ENCODE measurements at places on chromosomes 4 and X.

- peak; percentile 81 for DNase-seq
Observed at GRCh38 chrX:9995855-9996339, 28.7 kb downstream of the CLDN34 start.

DNA sequence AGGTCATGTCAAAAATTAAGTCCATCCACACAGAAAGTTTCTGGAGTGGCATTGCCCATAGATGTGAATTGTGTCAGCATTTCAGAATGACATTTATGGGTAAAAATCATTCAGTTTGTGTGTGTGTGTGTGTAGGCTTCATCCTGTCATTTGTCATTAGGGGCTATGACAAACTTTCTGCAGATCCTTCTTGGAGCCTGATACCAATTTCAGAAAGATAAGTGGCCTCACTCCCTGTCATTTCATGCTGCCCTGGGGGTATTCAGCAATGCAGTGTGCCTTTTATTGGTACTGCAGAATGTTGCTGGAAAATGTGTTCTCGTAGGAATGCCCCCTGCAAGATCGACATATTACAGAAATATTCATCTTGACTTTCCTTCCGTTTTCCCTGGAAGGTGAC is 659.7 kb downstream of the NLGN4X start:
- DNase-seq: no peak

DNA sequence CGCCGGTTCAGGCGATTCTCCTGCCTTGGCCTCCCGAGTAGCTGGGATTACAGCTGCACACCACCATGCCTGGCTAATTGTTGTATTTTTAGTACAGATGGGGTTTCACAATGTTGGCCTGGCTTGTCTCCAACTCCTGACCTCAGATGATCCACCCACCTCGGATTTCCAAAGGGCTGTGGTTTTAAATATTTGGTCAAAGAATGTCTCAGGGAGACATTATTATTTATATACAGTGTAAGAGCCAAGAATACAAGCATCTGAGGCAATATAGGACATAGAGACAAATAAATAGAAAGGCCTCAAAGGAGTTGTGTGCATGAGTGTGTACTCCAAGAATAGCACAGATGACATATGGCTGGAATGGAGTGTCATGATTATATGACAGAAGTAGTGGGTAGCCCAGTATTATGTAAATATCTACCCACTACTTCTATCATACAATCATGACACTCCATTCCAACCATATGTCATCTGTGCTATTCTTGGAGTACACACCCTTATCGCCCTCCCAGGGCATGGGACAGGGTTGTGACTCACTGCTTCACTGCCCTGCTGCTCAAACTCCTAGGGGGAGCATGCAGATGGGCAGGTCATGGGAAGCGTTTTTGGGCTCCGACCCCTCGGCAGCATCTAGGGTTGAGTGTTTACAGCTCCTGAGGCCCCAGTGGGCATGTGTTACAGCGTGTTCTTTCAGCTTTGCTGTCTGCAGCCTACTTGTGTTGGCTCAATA is 1649.8 kb upstream of the PCDH10 start:
- DNase-seq: no peak

GRCh38 chr4:150578745-150579501 is 3.0 kb upstream of the MAB21L2 start:
- no peak for DNase-seq

- no peak for DNase-seq
Observed at GRCh38 chr4:38821739-38822138, 17.1 kb upstream of the TLR1 start.

- no peak for DNase-seq
Observed at GRCh38 chr4:158811216-158811540, 42.4 kb downstream of the FNIP2 start.

- no peak for DNase-seq
Observed at GRCh38 chrX:39856472-39857121, 241.2 kb downstream of the BCOR start.

GRCh38 chr4:100722866-100723459 is 205.1 kb upstream of the EMCN start:
- no peak for DNase-seq

DNA sequence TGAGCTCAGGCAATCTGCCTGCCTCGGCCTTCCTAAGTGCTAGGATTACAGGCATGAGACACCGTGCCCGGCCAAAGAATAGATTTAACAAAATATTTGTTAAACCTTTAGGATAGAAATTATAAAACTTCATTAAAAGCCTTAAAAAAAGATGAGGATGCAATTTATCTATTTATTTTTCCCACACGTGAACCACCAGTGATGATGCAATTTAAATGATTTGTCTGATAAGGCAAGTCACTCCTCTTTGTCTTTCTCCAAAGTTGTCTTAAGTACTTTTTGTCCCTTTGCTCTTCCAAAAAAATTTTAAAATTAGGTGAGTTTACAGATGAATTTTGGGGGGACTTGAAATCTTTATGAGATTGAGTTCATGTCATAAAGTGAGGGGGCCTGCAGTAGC is 58.2 kb downstream of the SLC34A2 start:
- DNase-seq: no peak

DNA sequence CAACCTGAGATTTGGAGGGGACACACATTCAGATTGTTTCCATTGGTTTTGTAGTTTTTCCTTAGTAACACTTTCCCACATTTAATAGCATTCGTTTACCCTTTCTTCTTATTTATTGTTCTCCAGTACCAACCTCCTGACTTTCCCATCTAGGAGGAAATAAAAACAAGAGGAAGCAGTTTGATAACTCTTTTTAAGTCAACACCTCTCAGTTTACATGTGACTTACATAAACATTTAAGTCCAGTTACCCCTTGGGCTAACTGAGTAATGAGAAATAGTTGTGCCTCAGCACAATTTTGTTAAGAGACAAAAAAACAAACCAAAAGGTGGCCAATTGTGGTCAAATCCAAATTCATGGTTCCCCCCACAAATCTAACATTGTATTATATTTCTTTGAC is 34.8 kb downstream of the PHOX2B start:
- DNase-seq: no peak

DNA sequence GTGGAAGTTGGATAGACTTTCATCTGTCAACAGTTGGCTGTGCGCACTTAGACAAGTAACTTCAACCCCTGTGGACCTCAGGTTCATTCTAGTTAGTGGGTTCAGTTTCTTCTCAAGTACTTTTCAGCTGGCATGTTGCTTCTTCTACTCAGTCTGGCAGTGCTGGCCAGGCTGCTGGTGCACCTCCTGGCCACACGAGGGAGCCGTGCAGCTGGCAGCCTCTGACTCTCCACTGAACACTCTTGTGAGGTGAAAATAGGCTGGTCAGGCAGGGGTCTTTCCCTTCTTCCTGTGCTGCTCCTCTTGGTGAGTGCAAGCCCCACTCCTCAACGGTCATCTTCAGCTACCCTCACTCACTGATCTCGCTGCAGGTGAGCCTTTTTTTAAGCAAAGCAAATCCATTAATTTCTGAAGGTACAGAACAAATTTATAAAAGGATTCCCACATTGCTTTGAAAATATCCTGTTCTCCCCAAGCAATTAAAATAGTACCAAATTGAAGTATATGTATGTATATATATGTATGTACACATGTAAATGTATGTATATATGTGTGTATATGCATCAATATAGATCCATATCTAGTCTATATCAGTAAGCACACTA is 30.6 kb downstream of the LONRF3 start:
- peak; percentile 77 for DNase-seq

GRCh38 chrX:87728024-87728423 is 210.4 kb downstream of the KLHL4 start:
- DNase-seq: no peak

DNA sequence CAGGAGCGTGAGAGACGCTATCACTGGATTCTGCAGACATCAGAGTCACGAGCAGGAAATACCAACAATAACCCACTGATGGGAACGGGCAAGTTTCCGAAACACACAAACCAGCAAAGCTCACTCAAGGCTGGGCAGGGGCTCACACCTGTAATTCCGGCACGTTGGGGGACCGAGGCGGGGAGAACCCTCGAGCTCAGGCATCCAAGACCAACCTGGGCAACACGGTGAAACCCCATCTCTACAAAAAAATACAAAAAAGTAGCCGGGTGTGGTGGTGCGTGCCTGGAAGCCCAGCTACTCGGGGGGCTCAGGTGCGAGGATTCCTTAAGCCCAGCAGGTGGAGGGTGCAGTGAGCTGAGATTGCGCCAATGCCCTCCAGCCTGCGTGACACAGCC is 17.2 kb upstream of the GTPBP6 start:
- no peak for DNase-seq

DNA sequence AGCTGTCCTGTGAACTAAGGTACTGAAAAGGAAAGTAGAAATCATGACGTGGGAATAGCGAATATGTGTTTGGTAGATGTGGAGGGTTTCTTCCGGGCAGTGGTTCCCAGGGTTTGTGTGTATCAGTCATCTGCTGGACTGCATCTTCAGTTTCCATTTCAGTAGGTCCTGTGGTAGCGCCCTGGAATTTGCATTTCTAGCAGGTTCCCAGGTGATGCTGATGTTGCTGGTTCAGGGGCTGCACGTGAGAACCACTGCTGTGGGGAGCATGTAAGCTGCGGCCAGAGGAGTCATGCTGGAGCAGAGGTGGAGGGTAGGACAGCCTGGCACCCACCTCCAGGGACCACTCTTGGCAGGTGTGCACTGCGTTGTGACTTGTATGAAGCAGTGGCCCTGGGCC is 47.1 kb downstream of the ARHGAP10 start:
- no peak for DNase-seq

DNA sequence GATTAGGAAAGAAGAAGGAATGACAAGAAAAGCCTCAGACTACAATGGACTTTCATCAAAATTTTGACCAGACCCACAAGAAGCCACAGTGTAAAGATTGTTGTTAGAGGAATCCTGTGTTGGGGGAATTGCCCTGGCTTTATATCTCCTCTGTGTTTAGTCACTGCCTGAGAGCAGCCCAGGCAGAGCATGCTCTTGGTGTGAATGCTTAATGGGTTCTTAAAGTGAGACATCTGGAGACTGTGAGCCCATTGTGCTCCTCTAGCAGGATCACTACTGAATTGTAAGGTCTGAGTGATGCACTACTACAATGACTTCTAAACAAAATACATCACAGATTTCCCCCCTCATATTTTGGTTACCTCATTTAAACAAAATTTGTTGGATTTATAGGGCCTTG is 1860.5 kb upstream of the ADGRL3 start:
- DNase-seq: no peak

GRCh38 chrX:150238632-150239382 is 124.3 kb upstream of the MAMLD1 start:
- DNase-seq: no peak

DNA sequence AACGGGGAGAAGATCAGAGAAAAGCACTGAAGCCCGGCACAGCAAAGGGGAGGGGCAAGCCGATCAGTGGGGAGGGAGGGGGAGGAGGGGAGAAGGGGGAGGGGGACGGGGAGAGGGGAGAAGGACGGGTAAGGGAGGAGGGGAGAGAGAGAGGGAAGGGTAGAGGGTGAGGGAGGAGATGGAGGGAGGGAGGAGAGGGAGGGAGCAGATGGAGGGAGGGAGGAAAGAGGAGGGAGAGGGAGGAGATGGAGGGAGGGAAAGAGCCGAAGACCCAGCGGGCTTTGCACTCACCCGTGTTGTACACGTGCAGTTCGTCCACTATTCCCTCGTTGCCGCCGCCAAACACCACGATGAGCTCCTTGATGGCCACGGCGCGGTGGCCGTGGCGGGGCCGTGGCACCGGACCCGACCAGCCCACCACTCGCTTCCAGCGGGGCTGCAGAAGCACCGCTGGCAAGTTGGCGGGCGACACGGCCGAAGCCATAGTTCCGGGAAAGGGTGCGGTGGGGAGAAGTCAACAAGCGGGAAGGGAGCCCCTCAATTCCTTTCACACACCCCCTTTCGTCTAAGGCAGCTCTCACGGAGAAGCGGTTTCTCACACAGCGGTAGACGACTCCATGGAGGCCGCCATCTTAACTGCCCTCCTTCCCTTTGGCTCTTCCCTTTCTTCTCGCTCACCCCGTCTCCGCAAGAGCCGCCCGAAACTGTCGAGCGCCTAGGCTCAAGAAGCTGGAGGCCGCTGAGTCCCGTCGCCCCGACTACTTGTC is 1.1 kb downstream of the HCFC1 start:
- no peak for DNase-seq

- no peak for DNase-seq
Observed at GRCh38 chr4:132330994-132331393, 818.1 kb upstream of the PCDH10 start.

DNA sequence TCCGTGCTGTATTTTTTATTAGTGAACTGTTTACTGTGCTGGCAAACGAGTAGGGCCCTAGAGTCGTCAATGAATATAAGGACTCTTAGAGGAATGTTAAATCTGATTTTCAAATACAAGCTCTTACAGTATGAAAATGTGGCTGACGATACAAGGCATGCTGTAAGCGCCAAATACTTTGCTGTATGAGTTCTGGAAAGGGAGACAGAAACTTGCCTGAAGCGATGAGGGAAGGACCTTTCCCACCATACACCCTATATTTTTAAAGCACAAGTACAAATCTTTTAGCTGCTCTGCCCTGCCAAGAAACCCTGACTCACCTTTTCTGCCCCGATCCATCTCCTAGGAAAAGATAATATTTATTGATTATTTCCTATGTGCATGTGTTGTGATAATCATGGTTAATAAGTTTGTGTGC is 15.7 kb upstream of the RUFY3 start:
- DNase-seq: no peak

GRCh38 chrX:118756101-118756500 is 28.7 kb downstream of the IL13RA1 start:
- no peak for DNase-seq

GRCh38 chr4:67700116-67700737 is 728 bp downstream of the UBA6 start:
- DNase-seq: no peak

- no peak for DNase-seq
Observed at GRCh38 chrX:69128588-69128987, 36.7 kb downstream of the PJA1 start.

- DNase-seq: no peak
Observed at GRCh38 chr4:154872198-154872597, 91.1 kb downstream of the RBM46 start.

- DNase-seq: no peak
Observed at GRCh38 chrX:151384807-151385206, 12.2 kb upstream of the VMA21 start.

DNA sequence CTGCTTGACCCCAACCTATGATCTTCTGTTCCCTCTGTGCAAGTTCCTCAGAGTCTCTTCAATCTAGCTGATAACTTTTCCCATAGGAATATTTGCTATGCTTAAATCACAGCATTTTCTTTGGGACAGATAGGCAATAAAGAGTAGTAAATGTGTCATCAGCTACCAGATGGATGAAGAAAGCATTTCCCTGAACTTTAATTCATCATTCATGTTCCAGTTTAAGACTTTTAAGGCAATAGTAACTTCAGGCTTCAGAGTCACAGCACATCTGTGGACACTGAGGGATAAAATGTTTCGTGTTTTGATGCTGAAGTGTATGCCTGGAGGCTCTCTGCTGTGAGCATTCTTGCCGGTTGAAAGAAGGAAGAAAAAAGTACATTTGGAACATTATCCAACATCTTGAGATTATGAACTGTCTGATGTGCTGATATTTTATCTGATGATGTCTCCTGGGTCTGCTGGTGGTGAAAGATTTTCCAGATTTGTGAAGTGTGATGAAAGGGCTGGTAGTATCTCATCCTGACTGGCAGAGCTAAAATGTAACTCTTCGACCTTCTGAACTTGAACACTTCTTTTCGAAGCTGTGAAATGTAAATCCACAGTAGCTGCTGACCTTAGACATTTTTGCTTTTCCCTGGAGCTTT is 133.7 kb downstream of the DCLK2 start:
- DNase-seq: no peak
